ENCODE measurements at places on chromosomes 6 and 20. TPM values are rescaled to one million over a fixed set of nuclear protein-coding genes. Genes with fewer than 3 reads are reported as not detected.

GRCh38 chr6:104787305-104787704, 72.4 kb downstream of the HACE1 start:
- DNase-seq: no peak

GRCh38 chr6:98971303-98971702, 23.6 kb upstream of the FBXL4 start:
- no peak for DNase-seq

Gene FLRT3
- polyA plus RNA-seq: 98.6 TPM

- DNase-seq: no peak
These were observed 21.7 kb downstream of the EDN3 start for GRCh38 chr20:59322081-59322480.

- no peak for DNase-seq
These were observed 18.0 kb downstream of the TCFL5 start for GRCh38 chr20:62843656-62844055.

DNA sequence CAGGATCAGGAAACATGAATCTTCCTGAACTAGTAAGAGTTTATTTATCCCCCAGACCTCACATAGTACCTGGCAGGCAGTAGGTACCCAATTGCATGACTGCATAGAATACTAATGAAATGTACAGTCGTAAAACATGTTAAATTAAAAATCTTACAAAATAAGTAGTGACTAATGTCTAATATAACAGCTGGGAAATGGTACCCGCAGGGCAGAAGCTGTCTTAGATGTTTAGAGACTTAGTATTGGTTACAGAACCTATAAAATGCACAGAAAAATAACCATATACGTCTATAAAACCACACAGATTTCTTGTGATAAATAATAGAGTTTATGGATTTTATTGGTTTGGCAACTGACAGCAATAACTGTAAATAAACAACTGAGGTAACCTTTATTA, 139.1 kb upstream of the GMDS start:
- no peak for DNase-seq

All from hepatocyte (in vitro differentiated cells).